Pancreas (tissue), 10 donors: ENCODE measurements at places on chromosomes 4 and X.

DNA sequence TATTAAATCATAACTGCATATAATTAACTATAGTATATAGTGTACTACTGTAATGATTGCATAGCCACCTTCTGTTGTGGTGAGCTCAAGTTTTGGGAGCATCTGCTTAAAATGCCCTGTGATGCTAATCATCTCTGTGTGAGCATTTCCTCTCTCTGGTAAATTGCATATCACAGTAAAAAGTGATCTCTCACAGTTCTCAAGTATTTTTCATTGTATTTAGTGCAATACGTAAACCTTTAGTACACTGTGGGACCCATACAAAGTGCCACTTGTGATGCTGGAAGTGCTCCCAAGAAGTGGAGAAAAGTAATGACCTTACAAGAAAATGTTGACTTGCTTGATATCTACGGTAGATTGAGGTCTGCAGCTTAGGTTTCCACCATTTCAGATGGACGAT, 82.0 kb downstream of the WWC2 start:
- H3K27me3 ChIP-seq, result no peaks in the 10 kb centered on the region
- no peak overlapping the region for H3K27ac ChIP-seq
- no peak overlapping the region for H3K4me3 ChIP-seq
- H3K4me1 ChIP-seq, result peaks cover 3% of the 10 kb centered on the region
- no peak for DNase-seq

DNA sequence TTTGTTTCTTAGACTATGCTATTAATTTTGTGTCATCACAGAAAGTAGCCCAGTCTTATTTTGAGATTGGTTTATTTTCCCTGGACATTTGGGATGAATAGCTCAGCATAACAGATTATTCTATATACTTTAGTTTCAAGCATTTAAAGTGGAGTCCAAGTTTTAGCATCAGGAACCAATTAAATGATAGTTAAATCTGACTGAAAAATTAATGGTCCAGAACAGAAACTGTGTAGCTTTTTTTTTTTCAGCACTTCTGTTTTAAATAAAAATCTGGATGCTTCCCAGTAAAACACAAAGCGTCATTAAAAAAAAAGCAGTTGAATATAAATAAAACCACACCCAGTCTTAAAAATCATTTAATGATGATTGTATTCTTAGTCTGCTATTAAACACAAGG, 59.4 kb upstream of the PITX2 start:
- no peaks in the 10 kb centered on the region for H3K4me1 ChIP-seq
- H3K27me3 ChIP-seq, result no peaks in the 10 kb centered on the region
- no peak overlapping the region for H3K27ac ChIP-seq
- no peak for DNase-seq
- H3K4me3 ChIP-seq, result no peak overlapping the region

DNA sequence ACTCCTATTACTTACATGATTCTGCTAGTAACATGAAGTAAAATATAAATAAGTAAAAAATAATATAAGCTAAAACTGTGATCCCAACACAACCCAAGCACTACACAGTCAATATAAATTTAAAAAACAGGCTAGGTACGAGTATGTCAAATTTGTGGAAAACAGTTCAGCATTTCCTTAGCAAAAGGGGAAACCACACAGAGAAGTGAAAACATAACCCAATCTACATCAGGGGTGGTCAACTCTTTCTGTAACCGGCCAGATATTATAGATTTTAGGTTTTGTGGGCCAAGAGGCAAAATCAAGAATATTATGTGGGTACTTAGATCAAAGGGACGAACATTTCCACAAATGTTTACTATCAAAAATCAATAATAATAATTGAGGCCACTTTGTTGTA, 70.1 kb downstream of the CHST7 start:
- H3K4me3 ChIP-seq, result no peak overlapping the region
- H3K4me1 ChIP-seq, result no peaks in the 10 kb centered on the region
- no peak for DNase-seq

DNA sequence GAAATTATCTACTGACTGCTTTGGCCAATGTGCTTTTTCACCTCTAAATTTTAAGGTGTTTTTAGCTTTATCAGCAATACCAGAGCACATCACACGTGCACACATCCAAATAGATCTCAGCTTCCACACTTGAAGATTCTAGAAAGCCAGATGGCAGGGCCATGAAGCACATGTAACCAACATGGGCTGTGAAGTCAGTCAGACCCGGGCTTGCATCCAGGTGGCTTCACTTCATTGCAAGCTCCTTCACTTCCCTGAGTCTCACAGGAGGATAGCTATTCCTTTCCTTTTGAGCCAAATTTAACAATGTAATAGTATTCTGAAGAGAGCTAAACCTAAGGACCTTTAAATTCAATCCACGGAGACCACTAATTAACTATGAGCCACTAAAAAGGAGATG, 86.5 kb downstream of the SH3RF1 start:
- no peak for DNase-seq
- H3K4me1 ChIP-seq, result peaks cover 13% of the 10 kb centered on the region
- H3K27ac ChIP-seq, result peak overlapping the region; percentile 39
- no peak overlapping the region for H3K4me3 ChIP-seq
- H3K36me3 ChIP-seq, result no peaks in the 10 kb centered on the region
